ENCODE measurements at places on chromosomes 11 and 22.

GRCh38 chr11:133840479-133840941, 4.8 kb downstream of the SPATA19 start:
- DNase-seq: no peak

- DNase-seq: no peak
Observed at GRCh38 chr11:105393326-105393725, 216.5 kb upstream of the GRIA4 start.

GRCh38 chr11:101127699-101128570, 1.7 kb downstream of the PGR start:
- peak; percentile 32 for DNase-seq

- DNase-seq: no peak
Observed at GRCh38 chr11:27319072-27319471, 43.9 kb downstream of the CCDC34 start.

DNA sequence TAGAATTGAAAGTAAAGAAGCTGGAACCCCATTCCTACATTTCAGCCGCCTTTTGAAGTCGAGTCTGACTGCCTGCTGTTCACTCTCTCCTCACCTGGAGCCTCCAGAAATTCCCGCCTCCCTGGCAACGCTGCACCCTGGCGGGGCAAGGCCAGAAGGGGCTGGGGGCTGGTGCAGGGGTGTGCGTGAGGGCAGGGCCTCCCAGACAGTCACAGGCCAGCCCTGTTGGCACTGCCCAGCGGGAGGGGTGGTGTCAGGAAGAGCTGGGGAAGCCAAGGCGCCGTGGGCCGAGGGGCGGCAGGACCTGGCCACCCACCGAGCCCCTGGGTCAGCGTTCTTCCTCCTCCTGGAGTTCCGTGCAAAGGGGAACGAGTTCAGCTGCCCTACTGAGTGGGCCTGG, 123.2 kb downstream of the KCNQ1OT1 start:
- no peak for DNase-seq

DNA sequence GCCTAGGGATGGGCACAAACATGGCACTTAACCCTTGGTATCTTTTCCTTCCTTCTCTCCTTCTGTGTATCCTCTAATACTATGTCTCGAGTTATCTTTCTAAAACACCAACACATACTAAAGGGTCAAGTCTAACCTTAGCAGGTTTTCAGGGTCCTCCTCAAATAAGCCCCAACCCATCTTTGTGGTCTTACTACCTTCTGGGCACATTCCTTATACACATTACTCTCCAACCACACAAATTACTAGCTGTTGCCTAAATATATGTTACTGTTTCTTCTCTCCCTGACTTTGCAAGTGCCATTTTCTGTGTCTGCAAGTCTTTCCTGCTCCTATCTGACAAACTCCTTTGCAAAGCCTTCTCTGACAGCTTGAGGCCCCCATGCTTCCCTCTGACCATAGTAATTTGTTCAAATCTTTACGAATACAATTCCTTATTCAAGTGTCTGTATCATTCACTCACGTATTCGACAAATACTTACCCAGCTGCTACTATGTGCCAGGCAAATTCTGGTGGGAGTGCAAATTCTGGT, 15.8 kb upstream of the NUP160 start:
- DNase-seq: no peak

DNA sequence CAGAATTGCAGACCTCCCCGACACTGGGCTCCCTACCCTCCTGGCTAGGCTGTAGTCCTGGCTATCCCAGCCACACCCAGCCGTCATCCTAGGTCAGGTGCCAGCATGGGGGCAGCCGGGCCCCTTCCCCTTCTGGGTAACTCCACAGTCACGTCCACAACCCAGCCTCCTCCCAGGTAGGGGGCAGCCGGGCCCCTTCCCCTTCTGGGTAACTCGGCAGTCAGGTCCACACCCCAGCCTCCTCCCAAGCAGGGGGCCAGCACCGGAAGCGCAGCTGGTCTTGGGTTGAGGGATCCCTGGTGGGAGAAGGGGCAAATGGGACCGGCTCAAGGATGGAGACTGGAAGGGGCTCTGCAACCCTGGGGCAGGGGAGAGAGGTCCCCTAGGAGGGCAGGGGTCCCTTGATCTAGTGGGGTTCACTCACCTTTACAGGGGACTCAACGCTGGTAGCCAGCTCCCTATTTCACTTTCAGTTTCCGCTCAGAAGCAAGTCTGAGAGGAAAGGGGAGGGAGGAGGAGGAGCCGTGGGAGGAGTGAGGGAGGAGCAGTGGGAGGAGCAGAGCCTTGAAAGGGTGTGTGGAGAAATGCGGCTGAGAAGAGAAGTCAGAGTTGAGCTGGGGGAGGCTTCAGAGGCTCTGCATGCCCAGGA, at the start of gene TRIM21:
TRIM21 (minus strand) TSS at position 494 of the 649 bp plus-strand sequence. CDS start 3,293 bp downstream, outside the sequence.
- DNase-seq: no peak

DNA sequence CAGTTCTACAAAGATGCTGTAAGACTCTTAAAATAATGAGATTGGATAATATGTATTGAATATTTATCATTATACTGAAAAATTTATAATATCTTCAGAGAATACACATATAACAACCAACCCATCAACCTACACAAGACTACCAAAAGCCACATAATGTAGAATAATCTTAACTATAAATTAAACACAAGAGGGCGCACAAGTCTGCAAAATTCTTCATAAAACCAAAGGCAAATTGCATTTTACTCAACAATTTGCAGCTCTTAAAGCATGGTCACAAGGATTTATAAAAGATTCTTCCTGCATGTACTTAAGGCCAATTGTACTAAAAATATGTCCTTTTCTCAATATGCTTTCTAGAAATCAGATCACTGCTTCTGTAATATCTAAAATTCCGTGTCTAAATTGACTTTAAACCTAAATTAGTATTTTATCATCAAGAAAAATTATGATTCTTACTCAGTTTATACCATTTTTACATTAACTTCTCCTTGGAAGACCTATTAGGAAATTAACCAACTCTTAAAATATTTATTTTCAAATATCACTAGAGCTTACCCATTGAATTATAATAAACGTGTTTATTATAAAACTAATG, 79.0 kb downstream of the TTC28 start:
- DNase-seq: peak; percentile 32

DNA sequence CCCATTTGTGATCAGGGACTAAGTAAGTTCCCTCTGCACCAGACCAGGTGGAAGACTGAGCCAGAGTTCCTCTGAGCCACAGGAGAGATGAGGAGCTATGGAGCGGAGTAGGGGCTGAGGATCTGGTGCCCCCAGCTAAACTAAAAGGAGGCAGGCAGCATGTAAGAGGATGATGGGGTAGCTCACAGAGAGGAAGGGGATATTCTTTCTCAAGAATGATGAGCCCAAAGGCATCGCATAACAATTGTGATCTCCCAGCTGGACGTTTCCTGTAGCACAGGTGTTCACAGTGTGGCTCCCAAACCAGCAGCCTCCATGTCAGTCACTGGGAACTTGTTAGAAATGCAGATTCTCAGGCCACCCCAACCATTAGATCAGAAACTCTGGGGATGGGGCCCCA, 24.4 kb downstream of the ADAMTS8 start:
- no peak for DNase-seq

DNA sequence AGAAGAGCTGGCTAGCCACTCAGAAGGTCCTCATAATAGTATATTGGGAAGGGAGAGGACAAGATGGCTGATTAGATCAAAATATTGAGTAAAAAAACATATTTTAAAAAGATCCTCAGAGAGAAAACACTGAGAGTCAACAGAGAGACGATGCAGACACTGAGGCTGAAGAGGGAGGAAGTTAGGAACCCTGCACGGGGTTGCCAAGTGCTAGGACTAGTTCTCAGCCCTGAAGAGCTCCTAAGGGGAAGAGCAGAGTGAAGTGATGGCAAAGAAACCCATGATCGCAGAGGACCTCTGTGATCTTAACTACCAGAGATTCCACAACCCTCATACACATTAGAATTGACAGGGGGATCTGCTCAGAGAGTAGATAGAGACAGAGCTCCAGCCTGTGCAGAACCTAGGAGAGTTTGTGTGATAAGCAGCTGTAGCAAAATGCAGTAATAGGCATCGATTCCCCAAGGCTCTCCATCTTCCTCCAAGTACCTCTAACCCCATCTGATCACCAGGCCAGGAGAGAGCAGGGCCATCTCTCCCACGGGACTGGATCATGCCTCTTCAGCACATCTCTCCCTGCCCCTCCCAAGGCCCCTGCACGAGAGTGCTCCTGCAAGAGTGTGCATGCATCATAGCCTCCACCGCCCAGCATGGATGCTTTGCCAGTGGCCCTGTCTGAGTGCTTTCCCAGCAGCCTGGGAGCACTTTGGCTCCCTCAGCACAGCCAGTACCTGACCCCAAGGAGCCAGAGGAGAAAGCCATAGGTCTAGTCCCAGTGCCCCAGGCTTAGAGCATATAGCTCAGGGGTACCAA, 41.2 kb upstream of the ARL14EP start:
- DNase-seq: no peak

- DNase-seq: no peak
Observed at GRCh38 chr11:4826425-4826824, 5.3 kb downstream of the OR51F2 start.

DNA sequence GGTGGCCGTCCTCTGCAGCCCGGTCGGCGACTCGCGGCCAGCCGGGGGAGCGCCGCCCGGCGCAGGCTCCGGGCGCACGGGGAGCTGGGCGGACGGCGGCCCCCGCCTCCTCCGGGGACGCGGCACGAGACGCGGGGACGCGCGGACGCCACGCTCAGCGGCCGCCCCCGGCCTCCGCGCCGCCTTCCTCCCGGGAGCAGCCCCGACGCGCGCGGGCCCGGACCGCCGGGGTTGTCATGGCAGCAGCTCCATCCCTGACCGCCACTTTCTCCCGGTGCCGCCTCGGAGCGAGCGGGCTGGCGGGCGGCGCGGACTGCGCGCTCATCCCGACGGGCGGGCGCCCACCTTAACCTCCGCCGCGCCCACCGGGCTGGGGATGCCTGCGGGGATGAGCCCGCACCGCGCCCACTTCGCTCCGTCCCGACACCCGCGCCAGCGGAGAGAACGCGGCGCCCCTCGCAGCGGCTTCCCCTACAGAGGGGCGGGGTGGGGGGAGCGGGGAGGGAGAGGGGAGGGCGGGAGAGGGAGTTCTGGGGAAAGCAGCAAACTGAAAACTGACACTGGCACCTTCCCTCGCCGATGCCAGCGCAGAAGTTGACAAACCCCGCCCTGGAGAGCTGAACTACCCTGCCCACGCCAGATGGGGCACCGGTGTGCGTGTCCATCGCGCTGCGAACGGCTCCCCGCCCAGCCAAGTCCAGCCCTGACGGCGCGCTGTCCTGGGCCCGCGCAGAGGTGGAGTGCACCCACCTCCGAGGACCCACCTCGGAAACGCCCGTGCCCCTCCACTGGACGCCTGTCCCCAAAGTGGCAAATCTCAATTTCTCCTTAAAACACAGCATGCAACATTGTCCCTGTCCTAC, 588.4 kb downstream of the OPCML start:
- DNase-seq: peak; percentile 45

DNA sequence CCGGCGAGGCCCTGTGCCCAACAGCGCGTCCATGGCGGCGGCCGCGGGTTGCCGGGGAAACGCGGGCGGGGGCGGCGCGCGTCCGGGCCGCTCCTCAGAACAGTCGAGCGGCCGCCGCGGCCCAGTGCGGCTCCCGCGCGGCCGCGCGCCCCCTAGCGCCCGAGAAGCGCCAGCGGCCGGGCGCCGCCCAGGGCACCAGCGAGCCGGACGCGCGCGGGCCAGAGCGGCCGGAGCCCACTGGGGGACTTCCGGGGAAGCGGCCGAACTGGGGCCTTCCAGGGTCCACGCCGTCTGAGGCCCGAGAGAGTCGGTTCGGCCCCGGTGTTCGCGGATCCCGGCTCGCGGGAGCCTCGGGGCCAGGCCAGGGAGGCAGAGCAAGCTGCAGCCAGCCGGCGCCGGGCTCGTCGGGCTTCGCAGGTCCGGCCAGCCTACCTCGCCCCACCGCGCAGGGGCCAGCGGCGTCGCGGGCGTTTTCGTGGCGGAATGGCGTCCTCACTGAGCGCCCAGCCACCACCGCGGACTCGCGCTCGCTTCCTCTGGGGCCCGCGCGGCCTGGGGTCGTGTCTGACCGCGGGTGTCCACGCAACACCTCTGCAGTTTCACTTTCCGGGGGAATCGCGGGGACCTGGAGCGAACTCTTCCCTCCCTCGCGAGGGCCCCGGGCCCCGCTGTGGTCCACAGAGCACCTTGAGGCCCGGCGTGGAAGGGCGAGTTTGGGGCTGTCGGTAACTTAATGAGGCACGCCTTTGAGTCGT, at the start of gene DENND6B:
DENND6B (minus strand) TSS at position 57 of the 755 bp plus-strand sequence; CDS start at position 33, 24 bp downstream.
- DNase-seq: peak; percentile 84

DNA sequence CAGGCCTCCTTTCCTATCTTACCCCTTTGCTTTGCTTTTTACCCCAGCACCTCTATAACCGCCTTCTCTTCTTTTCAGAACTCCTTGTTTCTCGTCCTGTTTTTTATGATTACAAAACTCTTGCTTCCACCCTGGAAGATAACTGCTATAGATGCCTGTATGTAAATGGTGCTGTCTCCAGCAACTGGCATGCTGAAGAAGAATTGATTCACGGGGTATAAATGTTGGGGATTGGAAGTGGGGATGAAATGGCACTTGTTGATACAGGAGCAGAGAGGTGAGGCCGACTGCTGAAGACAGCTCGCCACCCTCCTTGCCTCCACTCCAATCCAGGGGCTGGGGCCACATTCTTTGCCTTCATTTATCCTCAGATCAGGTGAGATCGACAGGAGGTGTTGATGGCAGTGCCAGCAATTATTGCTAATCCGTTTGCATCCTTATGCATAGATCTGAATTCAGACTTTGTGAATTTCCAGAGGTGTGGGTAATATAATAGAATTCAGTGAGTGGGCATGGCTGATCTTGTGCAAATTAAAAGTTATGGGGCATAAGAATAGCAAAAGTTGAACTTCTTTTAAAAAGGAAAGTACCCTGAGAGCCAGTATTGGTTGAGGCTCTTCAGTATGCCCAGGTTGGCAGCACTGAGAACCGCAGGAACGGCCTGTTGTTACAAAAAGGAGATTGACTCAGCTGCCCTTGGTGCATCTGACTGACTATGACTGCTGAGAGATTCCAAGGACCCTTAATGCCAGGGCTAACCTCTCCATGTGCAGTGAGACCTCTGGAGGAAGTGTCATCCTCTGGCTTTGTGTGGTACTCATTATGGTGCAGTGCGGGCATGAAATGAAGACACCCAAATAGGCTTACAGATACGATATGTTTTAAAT, 5.3 kb downstream of the NEAT1 start:
- DNase-seq: no peak

DNA sequence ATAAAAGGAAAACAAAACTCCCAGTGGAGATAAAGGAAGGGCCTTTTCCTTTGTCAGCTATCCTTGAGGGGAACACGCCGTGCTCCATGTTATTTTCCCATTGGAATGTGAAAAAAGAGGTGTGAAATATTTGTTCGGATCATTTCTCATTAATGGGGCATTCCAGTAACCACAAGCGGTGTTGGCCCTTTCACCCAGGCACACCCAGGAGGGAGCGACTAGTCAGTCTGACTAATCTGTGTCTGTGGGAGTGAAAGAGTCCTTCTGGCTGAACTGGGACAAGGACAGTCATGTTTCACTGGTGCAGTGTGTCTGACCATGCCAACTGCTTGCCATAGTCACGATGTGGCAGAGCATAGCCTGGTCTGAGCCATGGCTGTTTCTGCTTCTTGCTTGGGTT, 13.0 kb upstream of the MYEOV start:
- no peak for DNase-seq

GRCh38 chr22:44329179-44329796, 16.5 kb upstream of the SHISAL1 start:
- DNase-seq: no peak
